ENCODE measurements at places on chromosomes 5 and 9.

DNA sequence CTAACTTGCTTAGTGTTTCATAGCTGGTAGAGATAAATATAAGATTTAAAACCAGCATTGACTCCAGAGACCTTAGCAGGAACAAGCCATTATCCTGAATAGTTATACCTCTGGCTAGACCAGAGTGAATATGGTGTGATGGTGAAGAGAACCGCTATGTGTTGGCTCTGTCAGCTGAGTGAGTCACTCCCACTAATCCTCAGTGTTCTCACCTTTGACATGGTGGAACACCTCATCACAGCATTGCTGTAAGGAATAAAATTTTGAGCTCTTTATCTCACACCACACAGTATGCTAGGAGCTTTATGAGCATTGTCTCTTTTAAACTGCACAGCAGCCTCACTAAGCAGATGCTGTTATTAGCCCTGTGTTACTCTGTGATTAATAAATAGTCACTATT is 90.7 kb upstream of the DHFR start:
- no peak for DNase-seq

DNA sequence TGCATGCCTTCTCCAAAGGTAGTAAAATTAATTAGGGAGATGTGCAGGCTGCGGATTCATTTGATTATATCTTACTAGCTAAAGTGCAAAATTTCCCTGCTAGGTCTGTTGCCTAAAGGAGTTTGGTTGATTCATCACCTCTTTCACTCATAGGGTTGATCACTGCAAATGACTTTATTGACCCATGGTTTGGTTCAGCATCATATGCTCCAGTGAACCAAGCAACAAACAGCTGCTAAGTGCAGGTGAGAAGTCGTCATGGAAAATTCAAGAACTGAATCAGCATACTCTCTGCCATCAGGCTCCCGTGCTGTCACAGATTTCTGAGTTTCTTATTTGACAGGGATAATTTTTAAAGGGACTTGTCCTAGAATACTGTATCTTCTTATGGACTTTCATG is 571.8 kb upstream of the CDH18 start:
- no peak for DNase-seq

GRCh38 chr5:170519549-170519948 is 15.7 kb downstream of the KCNIP1 start:
- DNase-seq, result no peak

DNA sequence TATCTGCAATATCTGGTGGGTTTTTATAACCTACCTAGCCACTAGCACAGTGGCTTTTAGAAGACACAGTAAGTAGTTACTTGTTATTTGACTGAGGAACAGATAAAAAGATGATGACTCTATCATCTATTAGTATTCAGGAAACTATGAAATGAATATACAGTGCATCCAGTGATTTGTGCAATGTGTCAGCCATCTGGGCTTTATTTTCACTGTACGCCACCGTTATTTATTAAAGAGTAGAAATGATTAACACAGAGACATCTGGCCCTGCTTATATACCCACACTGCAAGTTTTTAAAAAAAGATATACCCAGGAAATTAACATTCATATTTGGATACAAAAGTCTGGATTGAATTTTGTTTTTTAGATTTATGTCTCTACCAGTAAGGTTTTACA is 408.4 kb downstream of the PDE4D start:
- no peak for DNase-seq

DNA sequence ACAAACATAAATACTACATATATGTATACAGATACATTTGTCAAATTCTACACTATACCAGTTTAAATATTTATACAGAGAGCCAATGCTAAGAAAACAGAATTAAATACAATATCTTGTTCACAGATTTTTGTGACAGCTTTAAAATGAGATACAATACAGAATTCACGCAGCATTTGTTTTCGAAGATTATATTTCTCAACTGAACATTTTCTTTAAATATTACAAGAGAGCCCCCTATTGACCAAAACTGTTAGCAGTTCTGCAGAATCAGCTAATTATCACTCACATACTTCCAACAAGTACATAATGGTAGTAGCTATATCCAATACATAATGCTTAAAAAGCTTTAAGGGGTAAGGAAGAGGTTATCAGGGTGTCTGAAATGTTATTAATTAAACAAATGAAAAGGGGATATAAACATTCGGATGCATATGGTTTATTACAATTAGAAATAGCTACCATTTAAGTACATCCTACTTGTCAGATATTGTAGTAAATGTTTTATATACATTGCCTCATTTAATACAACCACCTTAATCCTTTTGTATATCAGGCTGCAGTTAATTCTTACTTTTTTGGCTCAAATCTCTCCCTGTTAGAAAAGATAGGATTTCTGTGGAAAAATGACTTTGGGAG is 31.7 kb downstream of the ZDHHC21 start:
- no peak for DNase-seq

DNA sequence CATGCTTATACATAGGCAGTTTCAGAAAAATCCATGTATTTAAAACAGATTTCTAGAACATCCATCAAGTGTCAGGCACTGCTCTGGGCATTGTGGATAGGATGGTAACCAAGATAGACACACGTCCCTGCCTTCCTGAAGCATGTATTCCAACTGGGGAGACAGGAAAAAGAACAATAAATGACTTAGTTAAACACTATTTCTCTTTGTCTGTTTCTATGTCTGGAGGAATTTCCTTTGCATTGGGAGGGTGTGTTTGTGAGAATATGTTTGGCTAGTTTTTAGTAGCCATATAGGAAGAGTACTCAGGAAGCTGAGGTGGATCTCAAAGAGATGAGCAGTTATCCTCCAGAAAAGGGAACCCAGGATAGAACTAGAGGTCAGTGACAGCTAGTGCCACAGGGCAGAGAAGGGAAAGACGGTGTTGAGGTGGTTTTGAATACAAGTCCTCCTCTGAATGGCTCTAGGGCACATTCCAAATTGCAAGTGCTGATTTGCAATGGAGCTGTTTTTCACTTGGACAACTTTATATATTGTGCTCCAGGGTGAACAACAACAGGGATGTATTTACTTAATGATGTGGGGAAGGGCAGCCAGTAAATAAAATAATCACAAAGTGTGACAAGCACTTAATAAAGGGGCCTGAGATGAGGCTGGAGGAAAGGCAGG is 144.7 kb upstream of the SHB start:
- DNase-seq, result no peak

- DNase-seq, result no peak
Observed at GRCh38 chr5:54673523-54674225, 156.1 kb downstream of the SNX18 start.

GRCh38 chr5:18197734-18198133 is 563.5 kb downstream of the TAF11L14 start:
- DNase-seq, result no peak

DNA sequence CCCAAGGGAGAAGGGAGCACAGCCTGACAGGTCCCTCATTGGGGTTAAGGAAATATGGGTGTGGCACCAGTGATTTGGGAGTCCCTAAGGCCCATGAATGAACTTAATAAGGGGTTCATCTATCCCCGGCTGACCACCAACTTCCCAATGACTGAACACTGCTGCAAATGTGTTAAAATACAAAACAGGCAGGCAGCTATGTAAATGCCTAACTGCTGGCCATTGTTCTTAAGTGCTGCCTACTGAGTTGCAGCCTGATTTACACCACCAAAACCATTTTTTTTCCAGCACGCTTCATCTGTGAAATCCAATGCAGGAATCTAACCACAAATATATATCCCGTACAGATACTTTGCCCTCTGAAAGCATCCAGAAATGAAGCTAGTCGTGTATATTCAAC is 478.5 kb downstream of the PTPRD start:
- DNase-seq, result no peak

- DNase-seq, result no peak
Observed at GRCh38 chr9:105399117-105399516, 48.7 kb upstream of the FSD1L start.

GRCh38 chr5:176679365-176680225 is 32.3 kb downstream of the TSPAN17 start:
- no peak for DNase-seq

DNA sequence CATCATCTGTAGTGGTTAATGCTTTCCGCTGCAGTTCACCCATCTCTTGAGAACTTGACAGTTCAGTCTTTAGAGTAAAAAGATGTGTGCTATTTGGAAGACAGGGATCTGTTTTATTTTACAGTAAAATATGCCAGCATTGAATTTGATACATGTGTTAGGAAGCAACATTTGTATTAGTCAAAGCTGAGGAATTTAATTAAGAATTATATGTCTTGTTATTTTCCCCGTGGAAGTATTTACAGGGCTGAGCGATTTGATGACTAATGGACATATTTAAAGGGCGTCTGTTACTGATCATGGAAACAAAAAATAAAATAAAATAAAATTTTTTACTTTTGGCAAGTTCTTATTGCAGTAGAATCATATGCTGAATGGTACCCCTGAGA is 101.3 kb downstream of the PAM start:
- DNase-seq, result no peak

- DNase-seq, result no peak
Observed at GRCh38 chr9:120071760-120072159, 508.2 kb downstream of the CDK5RAP2 start.

DNA sequence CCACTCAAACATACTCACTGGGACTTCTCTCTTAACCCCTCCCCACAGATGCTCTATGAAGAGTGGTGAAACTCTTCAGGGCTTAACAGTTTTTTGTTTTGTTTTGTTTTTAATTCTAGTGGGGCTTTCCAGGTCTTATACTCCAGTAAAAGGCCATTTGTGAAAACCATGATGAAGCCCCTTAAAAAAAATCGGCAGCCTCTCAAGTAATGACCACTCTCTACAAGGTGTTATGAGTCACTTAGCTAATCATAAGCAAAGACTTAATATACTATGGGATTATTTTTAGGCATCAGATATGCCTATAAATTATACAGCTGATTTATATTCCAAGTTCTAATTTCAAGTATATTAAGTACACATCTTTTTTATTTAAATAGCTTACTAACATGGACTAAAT is 607.9 kb downstream of the RAB3C start:
- DNase-seq, result no peak

DNA sequence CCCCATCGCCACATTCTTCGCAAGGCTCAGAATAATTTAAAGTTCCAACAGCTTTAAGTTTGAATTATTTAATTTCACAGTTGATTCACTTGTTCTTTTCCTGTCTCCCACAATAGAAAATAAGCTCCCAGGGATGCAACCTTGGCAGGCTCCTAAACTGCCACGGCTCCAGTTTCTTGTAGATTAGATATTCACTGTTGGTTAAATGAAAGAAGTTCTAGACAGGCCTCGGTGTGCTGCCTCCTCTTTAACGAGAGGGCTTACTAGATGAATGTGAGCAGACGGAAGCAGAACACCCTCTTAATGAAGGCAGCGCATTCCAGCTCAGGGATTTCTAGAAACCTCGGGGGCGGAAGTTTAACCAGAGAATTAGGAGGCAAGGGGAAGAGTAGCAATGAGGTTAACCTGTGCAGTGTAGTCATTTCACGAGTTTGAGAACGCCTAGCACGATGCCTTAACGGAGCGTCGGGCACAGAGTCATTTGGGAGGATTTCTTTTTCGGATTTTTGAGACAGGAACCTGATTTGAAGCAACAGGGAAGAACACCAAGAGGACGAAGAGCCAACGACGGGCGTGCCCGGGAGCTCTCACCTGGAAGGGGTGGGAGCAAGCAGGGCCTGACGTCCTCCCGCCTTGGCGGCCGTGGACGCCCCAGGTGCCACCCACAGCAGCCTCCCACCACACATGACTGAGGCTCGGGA is 637 bp upstream of the SMC5 start:
- DNase-seq, result no peak

DNA sequence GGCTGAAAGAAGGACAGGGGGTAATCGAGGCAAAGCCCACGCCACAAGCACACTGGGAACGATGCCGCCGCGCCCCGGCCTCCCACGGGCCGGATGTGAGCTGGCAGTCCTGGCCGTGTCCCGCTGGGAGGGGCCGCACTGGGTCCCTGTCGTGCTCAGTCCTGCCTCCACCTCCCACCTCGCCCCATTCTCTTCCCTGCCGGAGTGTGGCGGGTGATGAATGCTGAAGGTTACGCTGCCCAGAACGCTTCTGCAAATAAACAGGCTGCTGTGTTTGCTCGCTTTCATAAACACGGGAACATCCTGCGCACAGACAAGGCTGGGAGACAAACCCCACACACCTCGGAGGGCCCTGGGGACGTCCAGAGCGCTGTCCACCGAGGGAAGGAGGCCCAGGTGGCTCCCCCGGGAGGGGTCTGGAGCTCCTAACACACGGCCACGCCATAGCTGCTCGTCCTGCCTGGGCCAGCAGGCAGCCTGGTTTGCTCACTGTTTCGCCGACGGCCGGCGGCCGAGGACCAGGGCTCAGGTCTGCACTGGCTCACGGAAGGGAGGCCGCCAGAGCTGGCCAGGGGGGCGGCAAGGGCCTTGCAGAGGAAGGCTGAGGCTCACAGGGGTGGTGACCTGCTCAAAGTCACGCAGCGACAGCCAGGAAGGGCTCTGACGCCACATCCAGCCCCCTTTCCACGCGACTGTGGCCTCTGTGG is 2.3 kb downstream of the DNLZ start:
- DNase-seq, result no peak

DNA sequence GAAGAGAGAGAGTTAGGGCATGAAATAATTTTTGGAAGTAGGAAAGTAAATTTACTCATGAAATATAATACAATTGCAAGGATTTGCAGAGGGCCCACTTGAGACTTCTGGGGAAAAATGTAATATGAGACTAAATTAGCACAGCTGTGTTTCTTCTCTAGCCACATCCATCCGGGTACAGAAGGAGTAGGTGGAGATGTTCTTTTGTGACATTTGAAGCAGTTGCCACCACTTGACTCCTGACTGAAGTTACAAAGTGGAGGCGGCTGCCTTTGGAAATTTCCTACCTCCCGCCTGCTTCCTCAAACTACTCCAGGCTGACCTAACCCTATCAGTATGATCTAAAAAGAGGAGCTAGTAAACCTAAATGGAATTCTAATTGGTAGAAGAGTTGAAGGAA is 58.1 kb upstream of the SHISAL2B start:
- DNase-seq, result peak; percentile 86

DNA sequence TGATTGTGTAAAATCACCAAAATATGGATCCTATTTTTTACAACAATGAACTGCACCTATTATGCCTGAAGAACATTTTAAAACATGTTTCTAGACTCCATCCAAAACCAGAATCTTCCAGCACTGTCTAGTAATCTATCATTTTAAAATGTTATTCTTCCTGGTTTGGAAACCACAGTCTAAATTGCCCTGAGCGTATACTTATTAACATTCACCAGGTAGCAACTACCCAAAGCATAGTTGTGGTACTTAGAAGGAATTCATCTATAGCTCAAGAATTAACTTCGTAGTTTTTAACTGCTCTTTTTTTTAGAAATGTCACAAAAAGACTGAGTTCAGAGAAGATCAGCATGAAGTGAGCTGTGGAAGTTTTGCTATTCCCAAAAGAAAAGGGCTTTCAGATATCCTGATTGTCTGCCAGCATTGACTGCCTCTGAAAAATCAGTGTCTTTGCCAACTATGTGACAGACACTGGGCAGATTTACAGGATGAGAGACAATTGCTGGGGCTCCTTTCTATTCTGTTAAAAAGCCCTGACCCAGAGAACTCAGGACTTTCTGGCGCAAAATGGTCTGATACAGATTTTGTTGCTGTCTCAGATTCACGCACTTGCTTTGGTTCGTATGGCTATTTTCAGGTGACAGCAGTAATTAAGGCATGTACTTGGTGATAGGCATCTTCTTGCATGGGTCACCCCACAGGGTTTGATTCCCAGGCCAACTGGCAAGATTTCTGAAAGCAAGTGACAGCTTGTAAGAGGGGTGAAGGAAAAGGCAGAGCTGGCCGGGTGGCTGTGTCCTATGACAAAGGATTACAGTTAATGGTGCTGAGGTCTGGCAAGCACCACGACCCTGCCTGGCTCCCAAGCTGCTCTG is 152.5 kb upstream of the RAI14 start:
- no peak for DNase-seq

GRCh38 chr9:113985968-113986585 is 92.0 kb downstream of the AMBP start:
- no peak for DNase-seq

Data from NCI-H524 treated with DMSO at 0.1 percent for 48 hours (cell line).